ENCODE measurements at places on chromosomes 7 and 10. TPM values are rescaled to one million over a fixed set of nuclear protein-coding genes. Genes with fewer than 3 reads are reported as not detected.

The FAM241B gene
- polyA plus RNA-seq = 24.9 TPM

The SPDYE2 gene
- not detected for polyA plus RNA-seq

The HOGA1 gene
- not detected for polyA plus RNA-seq

The ZNF804B gene
- not detected for polyA plus RNA-seq

The TRIM74 gene
- not detected for polyA plus RNA-seq

The CALHM3 gene
- polyA plus RNA-seq = not detected

The TMEM130 gene
- polyA plus RNA-seq = not detected

The CTAGE15 gene
- not detected for polyA plus RNA-seq

The ABCC2 gene
- 0.72 TPM for polyA plus RNA-seq

The SCART1 gene
- polyA plus RNA-seq = 0.49 TPM

The CADPS2 gene
- not detected for polyA plus RNA-seq

The IFIT1B gene
- polyA plus RNA-seq = not detected

The EBF3 gene
- not detected for polyA plus RNA-seq

Measured in CD4-positive, alpha-beta memory T cell (primary cell).